NCI-H526 treated with DMSO at 0.1 percent for 48 hours (cell line): ENCODE measurements at places on chromosomes 2 and 18.
A peak's percentile ranks its signal among the peaks of the same experiment; 100 is the strongest.

- no peak for DNase-seq
Measured at GRCh38 chr2:18514526-18515461, 45.7 kb downstream of the RDH14 start.

DNA sequence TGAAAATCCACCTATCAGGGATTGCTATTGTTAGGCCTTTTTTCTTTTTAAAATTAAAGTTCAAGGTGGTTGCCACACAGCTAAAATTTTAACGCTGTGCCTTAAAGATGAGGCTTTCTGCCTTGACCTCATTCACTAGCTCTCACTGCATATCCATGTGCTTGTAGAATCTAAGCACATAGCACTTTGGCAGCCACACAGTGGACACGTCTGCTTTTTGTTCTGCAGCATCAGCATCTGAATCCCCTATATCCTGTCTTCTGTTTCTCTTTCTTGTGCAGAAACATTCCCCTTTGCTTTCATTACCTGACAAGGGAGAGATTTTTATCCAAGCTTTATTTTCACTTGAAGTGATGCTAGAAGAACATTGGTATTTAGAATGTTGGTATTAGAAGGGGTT, 38.1 kb downstream of the RALB start:
- no peak for DNase-seq

GRCh38 chr18:63091671-63092364, 227.8 kb downstream of the BCL2 start:
- DNase-seq, result no peak

GRCh38 chr2:48116497-48116896, 210.2 kb upstream of the FBXO11 start:
- no peak for DNase-seq

- no peak for DNase-seq
Measured at GRCh38 chr2:202311823-202312388, 46.3 kb downstream of the NOP58 start.

GRCh38 chr2:12441750-12442475, 274.8 kb upstream of the TRIB2 start:
- no peak for DNase-seq

DNA sequence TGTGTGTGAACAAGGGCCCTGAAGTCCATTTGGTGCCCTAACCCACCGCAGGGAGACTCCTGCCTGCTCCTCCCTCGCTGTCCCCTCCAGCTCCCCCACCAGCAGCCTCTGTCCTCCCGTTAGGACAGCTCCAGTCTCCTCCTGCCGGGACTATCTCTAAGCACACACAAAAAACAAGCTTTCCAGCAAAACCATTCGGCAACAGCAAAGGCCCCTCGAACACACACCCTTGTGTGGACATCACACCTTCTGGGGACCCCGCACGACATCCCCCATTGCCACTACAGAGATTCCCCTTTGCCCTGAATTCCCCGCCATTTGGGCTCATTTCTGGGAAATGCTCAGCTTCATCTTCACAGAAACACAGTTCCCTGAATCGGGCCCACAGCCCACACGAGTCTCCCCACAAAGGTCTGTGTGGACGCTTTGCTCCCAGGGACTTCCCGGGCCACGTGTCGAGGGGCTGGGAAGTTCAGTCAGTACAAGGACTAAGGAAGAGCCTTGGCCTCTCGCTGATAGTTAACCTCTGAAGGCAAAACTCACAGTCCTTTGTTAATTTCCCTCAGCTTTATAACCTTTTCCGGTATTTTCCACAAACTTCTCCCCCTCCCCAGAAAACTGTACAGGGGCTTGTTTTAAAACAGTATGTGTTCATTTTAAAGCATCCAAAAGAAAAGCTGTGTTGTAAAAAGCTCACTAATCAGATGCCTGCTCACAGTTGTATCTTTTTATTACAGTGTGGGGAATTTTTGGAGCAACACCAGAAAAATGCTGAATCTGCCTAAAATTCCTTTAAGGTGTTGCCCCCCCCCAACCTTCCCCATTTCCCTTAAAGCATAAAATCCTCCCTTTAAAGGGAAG, 25.9 kb downstream of the SMAD7 start:
- no peak for DNase-seq

GRCh38 chr2:37459095-37459981, 114.9 kb downstream of the QPCT start:
- DNase-seq, result no peak

GRCh38 chr2:37156071-37156856, 516 bp downstream of the EIF2AK2 start:
- peak; percentile 53 for DNase-seq
